Stimulated activated CD4-positive, alpha-beta T cell treated with anti-CD3 and anti-CD28 coated beads, TNF-alpha, amount 100 ng/mL, for 48 hours (primary cell): ENCODE measurements at places on chromosomes 3 and 15.

DNA sequence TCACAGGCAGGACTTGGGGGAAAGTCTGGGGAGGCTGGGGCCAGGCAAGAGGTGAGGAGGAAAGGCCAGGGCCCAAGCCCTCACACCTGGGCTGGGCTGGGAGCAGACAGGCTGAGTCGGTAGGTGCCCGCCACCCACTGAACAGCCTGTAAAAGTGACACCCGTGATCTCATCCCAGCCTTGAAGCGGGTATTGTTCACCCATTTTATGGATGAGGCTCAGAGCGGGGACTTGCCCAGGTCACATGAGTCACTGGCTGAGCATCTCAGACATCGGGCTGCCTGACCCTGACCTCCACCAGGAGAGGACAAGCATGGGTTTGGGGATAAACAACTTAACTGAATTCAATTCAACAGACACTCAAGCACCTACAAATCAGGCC, 52.0 kb upstream of the CTSH start:
- no peak for DNase-seq

GRCh38 chr15:60695713-60696522, 217.0 kb upstream of the ICE2 start:
- peak; percentile 83 for DNase-seq

DNA sequence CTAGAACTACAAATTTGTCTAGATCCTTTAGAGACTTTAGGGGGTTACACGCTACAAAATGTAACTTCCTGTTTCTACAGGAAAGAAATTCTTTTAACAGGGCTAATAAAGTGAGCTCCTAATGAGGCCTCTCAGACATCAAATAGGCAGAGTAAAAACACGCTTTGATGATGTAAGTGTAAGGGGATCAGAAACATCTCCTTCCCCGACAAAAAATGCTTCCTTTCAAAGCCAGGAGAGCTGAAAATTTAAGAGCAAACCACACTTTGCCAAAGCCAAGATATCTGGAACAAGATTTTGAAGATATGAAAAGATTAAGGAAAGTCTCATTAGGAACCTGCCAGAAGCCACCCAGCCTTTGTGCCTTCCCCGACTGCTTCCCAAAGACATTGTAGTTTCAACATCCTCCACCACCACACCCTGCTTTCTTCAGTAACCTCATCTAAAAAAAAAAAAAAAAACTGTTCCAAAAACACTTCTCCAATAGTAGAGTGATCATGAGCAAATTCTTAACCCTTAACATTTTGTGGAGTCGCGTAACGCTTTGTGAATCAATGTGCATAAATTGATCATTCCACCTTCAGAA, 505.0 kb upstream of the THBS1 start:
- DNase-seq = no peak

DNA sequence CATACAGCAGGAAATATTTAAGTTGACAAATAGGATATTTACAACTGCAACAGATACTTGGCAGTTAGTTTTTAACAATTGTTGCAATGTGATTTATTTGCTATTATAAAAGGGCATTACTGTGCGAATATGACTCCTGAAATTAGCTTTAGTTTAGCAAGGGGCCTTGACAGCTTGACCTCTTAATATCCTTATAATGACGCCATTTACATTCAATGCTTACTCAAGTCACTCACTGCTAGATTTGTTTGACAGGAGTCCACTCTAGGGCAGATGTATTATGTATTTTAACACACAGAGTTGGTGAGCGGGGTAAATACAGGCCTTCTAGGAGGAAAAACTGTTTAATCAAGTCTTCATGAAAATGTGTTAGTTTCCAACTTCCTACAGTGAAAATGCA, 58.1 kb upstream of the C15orf61 start:
- no peak for DNase-seq

- DNase-seq = no peak
Measured at GRCh38 chr3:71070497-71071463, 512.7 kb downstream of the FOXP1 start.

DNA sequence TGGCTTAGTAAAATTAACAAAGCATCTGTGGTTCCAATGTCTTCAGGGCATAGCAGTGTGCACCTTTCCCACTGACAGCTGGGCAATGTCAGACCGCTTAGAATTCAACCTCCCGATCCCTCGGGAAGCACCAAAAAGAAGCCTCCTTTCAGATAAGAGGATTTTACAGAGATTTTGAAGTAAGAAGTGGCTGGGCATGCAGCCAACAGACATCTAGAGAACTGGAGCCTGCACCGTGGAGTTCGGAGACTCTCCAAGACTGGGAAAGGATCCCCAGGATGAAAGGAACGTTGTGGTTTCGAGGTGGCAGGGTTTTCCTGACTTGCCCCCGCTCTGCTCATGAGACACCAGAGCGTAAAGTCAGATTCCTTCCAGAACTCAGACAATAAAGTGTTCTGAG, 5.3 kb downstream of the FAM174B start:
- no peak for DNase-seq

- DNase-seq = no peak
Measured at GRCh38 chr3:37556789-37557301, 304.8 kb upstream of the CTDSPL start.

GRCh38 chr3:105277656-105278055, 89.1 kb upstream of the ALCAM start:
- no peak for DNase-seq

GRCh38 chr3:141406265-141406664, 38.0 kb downstream of the ZBTB38 start:
- no peak for DNase-seq

- no peak for DNase-seq
Measured at GRCh38 chr15:74628949-74629348, 13.3 kb downstream of the CLK3 start.

DNA sequence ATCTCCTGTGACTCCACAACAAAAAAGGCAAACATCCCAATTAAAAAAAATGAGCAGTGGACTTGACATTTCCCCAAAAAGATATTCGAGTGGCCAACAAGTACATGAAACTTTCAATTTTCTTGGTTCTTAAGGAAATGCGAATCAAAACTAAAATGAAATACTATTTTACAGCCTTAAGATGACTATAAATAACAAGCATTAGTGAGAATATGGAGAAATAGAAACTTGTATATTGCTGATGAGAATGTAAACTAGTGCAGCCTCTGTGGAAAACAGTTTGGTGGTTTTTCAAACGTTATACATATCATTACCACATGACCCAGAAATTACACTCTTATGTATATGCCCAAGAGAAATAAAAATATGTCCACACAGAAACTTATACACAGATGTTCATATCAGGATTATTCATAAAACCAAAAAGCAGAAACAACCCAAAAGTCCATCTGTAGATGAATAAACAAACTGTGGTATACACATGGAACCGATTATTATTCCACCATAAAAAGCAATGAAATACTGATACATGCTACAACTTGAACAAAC, 153.2 kb upstream of the GPR149 start:
- no peak for DNase-seq

GRCh38 chr3:183438735-183439134, 10.3 kb upstream of the MCF2L2 start:
- DNase-seq = no peak

- DNase-seq = no peak
Measured at GRCh38 chr3:54986294-54986693, 58.4 kb upstream of the LRTM1 start.

- no peak for DNase-seq
Measured at GRCh38 chr3:181730316-181730715, 18.6 kb downstream of the SOX2 start.

- DNase-seq = no peak
Measured at GRCh38 chr3:177352424-177352823, 155.1 kb upstream of the TBL1XR1 start.

DNA sequence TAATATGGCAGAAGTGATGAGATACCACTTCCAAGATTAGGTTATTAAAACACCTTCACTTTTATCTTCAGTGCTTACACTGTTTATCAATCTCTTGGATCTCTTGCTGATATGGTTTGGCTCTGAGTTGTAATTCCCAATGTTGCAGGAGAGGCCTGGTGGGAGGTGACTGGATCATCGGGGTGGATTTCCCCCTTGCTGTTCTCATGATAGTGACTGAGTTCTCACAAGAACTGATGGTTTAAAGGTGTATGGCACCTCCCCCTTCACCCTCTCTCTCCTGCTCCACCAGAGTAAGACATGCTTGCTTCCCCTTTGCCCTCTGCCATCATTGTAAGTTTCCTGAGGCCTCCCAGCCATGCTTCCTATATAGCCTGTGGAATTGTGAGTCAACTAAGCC, 11.8 kb downstream of the GOLIM4 start:
- no peak for DNase-seq

DNA sequence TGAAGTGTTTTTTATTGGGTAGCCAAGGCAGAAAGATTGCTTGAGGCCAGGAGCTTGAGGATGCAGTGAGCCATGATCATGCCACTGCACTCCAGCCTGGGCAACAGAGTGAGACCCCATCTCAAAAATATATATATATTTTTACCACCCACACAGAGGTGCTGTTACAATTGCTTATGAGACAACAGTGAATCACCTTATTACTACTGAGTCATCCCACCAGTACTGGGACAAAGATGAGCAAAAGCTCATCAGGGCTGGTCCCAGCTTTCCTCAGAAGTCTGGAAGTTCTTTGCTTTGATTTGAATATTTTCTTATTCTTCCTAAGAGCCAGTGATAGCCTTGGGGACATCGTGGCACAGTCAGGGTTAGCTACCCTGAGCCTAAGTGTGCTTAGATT, 207.7 kb downstream of the SOX2 start:
- no peak for DNase-seq

- no peak for DNase-seq
Measured at GRCh38 chr15:38535491-38536200, 29.0 kb downstream of the RASGRP1 start.

GRCh38 chr3:108554229-108554628, 35.0 kb downstream of the CIP2A start:
- no peak for DNase-seq

DNA sequence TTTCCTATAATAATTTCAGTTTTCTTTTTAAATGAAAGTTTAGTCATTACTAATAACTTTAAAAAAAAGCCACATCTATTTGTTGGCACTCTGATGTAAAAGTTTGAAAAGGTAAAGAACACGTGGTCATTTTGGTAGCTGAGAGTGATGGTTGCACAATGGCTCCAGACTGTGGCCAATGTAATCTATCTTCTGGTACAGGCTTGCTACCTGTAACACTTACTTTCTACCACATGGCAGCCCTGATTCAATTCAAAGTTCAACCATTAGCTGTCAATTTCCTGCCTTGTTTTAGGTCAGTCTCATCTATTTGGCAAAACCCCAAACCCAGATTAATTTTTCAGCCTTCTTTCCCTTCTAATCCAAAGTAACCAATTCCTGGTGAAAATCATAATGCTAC, 126.1 kb downstream of the TUSC7 start:
- DNase-seq = no peak

DNA sequence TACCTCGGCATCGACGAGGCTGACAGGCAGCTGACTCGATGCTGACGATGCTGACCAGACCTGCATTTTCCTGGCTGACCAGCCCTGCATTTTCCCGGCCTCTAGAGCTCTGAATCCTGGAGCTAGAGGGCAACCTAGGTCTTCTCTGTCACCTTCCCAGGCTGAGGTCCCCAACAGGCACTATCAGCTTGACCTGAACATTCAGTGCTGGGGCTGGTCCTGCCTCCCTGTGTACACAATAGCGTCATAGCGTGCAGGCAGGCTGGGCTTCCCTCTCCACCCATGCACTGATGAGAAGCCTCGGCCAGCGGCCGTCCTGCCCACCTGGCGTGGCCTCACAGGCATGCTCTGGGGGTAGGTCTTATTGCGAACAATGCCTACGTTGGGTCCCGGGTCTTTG, 62.3 kb upstream of the SNRPA1 start:
- DNase-seq = no peak

GRCh38 chr3:100615684-100616083, 6.3 kb downstream of the ADGRG7 start:
- DNase-seq = no peak

- DNase-seq = no peak
Measured at GRCh38 chr3:105388176-105388575, 21.5 kb downstream of the ALCAM start.

DNA sequence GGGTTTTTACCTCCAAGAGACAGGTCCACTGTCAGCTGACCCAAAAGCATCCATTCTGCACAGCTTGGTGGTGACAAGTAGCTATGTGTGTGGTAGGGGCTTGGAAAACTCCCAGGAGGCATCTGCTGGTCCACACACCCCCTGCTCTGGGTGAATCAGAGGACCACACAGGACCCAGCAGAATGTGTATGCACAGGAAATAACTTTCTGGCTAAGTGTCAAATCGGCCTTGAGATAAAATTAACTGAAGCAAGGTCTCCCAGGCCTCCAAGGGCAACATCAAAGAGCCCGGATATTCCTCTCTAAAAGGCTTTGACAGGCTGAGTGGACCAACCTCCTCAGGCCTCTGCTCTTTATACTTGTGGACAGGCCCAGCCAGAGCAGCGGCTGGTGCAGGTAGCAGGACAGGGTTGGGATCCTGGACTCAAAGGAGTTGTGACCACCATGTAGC, 66.5 kb downstream of the CTNNB1 start:
- no peak for DNase-seq

DNA sequence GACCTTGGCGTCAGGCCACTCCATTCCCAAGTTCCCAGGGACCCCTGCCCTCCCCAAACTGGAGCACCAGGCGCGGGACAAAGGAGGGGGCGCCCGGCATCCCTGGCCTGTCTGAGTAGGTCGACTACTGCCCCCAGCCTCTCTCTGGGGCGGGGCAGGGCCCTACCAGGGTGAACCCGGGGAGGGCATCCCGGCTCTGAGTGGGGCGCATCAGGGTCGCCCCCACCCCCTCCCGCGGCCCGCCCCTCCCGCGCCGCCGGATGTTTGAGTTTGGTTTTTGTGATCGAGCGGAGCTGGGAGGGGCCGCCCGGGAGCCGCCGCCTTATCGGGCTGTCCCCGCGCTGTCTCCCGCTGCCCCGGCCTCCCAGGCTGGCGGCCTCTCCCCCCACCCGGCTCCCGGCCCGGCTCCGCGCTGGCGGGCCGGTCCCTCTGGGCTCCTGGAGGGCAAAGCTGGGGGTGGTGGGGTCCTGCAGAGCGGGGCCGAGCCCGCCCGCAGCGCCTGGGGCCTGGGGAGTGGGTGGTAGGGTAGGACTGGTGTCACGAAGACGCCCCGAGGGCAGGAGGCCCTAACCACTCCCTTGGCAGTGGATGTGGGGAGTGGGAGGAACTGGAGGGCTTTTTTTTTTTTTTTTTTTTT, 47.2 kb upstream of the SMAD6 start:
- DNase-seq = no peak
